ENCODE measurements at places on chromosomes 7 and 10. TPM values are rescaled to one million over a fixed set of nuclear protein-coding genes. Genes with fewer than 3 reads are reported as not detected.

DNA sequence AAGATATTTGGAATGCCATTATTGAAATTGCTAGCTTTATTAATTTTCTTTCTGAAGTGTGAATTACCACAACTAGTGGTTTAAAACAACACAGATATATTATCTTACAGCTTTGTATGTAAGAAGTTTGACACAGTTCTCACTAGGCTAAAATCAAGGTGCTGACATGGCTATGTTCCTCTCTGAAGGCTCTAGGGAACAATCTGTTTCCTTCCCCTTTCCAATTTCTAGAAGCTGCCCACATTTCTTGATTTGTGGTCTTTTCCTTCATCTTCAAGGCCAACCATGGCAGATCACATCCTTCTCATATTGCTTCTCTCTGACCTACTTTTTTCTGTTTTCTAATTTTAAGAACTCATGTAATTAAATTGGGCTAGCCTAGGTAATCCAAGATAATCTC, 43.3 kb upstream of the SLC26A3 start:
- no peaks in the 10 kb centered on the region for H3K4me1 ChIP-seq
- no peak for DNase-seq
- no peaks in the 10 kb centered on the region for H3K27me3 ChIP-seq
- H3K27ac ChIP-seq, result no peak overlapping the region
- H3K36me3 ChIP-seq, result no peaks in the 10 kb centered on the region

- H3K27me3 ChIP-seq, result no peaks in the 10 kb centered on the region
- no peaks in the 10 kb centered on the region for H3K4me1 ChIP-seq
- H3K27ac ChIP-seq, result peak overlapping the region; percentile 13
- no peak for DNase-seq
- no peaks in the 10 kb centered on the region for H3K36me3 ChIP-seq
Measured at GRCh38 chr10:24790073-24790472, 66.4 kb upstream of the ARHGAP21 start.

DNA sequence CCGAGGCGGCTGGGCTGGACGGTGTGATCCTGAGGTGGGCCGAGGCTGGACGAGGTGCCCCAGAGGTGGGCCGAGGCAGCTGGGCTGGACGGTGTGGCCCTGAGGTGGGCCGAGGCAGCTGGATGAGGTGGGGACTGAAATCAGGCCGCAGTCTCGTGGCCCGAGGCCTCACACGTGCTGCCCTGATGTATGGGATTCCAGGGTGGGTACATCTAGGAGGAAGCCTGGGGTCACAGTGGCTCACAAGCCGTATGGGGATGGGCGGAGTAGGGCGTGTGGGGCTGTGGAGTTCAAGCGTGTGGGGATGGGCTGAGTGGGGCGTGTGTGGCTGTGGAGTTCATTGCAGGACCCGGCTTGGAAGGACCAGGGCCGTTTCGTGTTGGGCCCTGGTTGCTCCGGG, 12.5 kb upstream of the NKX6-2 start:
- H3K36me3 ChIP-seq, result no peaks in the 10 kb centered on the region
- H3K27ac ChIP-seq, result no peak overlapping the region
- no peak for DNase-seq
- peaks cover under 1% of the 10 kb centered on the region for H3K27me3 ChIP-seq

- peaks cover 2% of the 10 kb centered on the region for H3K36me3 ChIP-seq
- H3K4me1 ChIP-seq, result peaks cover 47% of the 10 kb centered on the region
- peak; percentile 75 for DNase-seq
- peak overlapping the region; percentile 73 for H3K27ac ChIP-seq
- no peak overlapping the region for H3K4me3 ChIP-seq
- no peaks in the 10 kb centered on the region for H3K27me3 ChIP-seq
Measured at GRCh38 chr10:93420091-93420490, 62.0 kb downstream of the MYOF start.

DNA sequence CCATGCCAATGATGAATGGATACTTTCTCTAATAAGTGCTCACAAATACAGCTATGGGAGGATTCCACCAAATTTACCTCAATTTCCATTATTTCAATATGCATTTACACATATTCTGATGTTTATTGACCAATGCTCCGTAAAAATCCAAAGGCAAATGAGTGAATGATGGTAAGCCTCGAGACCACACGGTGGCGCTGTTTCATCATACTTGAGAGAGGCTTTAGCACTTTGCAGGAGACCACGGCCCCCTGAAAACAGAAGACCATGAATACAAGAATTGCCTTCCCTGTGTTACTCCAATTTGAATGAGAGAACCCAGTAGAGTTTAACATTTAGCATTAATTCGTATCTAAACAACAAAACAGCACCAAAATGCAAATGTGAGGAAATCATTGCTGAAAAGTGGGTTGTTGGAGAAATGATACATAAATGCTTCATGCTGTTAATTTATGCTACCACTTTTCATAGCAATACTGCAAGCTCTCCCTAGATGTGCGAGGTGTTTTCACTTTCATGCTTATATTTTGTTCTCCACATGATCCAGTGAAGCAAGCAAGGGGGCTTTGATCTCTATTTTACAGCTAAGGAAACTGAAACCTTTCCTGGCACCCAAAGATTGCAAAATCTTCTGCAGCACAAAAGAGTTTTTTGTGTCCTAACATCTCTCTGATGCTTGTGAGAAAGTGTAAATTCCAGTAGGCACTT, 35.4 kb downstream of the TRIL start:
- H3K4me3 ChIP-seq, result no peak overlapping the region
- H3K27me3 ChIP-seq, result no peaks in the 10 kb centered on the region
- DNase-seq, result peak; percentile 67
- H3K27ac ChIP-seq, result no peak overlapping the region
- no peaks in the 10 kb centered on the region for H3K4me1 ChIP-seq

DNA sequence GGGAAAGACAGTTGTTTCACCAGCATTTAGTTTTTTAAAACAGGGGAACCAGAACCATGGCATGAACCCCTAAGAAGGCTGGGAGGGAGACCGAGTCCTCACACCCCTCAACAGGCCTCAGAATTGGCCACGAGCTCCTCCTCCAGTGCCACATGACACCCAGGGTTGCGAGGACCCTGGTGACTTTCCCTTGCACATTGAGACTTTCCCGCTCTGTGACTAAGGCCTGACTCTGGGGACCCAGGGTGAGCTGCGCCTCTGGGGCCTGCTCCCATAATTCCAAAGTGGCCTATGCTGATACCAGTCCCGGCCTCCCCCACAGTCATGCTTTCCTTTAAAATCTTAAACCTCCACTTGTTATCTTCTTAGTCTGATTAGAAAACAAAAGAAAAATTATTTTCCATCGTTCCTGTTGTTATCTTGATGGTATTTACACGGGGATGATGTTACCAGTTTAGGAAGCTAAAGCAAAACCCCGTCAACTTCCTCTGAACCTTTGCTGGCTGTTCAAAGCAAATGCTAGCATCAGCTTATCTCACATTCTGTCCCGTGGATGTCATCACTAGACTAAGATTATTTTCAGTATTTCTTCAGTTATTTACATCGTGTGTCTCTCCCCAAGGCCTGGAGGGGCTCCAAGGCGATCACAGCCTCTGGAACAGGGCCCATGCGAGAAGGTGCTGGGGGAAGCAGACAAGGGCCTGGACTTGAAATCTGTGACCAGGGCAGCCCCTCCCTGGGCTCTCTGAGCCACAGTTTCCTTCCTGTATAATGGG, 42.1 kb downstream of the FAM53B start:
- peaks cover 19% of the 10 kb centered on the region for H3K36me3 ChIP-seq
- no peak overlapping the region for H3K4me3 ChIP-seq
- H3K27ac ChIP-seq, result peak overlapping the region; percentile 88
- peaks cover 78% of the 10 kb centered on the region for H3K4me1 ChIP-seq
- no peaks in the 10 kb centered on the region for H3K27me3 ChIP-seq

DNA sequence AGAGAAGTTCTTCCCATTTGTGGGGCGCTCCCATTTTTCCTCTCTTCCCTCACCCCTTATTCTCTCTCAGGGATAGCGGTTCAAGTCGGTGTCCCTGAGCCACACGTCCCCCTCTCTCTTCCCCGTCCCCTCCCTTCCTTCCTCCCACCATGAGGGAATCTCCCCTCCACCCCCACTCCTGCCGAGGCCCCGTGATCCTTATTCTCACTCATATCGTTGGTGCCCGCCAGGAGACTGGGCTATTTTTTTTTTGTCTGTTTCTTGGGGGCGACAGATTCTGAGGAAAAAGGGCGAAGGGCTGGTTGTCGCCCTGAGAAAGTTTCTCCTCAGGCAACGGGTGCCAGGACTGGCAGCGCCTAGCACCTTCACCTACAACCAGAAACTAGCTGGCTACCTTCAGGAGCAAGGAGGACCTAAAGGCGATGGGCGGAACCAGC, 723 bp downstream of the ZCWPW1 start:
- no peaks in the 10 kb centered on the region for H3K27me3 ChIP-seq
- H3K36me3 ChIP-seq, result peaks cover 3% of the 10 kb centered on the region
- H3K27ac ChIP-seq, result peak overlapping the region; percentile 99
- peaks cover 35% of the 10 kb centered on the region for H3K4me1 ChIP-seq

- no peak for DNase-seq
- no peaks in the 10 kb centered on the region for H3K27me3 ChIP-seq
- H3K27ac ChIP-seq, result peak overlapping the region; percentile 74
Measured at GRCh38 chr10:69472544-69472943, 21.3 kb downstream of the TSPAN15 start.

DNA sequence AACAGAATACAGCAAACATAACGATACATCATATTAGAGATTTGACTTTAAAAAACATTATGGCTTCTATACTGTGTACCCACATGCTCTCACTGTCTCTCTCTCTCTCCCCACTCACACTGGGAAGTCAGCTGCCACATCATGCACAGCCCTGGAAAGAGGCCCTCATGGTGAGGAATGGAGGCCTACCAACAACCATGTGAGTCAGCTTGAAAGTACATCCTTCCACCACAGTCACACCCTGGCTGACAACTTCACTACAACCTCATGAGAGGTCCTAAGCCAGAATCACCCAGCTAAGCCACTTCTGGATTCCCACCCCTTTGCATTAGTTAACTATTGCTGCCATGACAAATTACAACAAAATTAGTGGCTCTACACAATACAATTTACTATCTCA, 23.3 kb upstream of the GPR22 start:
- no peaks in the 10 kb centered on the region for H3K4me1 ChIP-seq
- DNase-seq, result no peak
- H3K4me3 ChIP-seq, result no peak overlapping the region
- H3K36me3 ChIP-seq, result no peaks in the 10 kb centered on the region

DNA sequence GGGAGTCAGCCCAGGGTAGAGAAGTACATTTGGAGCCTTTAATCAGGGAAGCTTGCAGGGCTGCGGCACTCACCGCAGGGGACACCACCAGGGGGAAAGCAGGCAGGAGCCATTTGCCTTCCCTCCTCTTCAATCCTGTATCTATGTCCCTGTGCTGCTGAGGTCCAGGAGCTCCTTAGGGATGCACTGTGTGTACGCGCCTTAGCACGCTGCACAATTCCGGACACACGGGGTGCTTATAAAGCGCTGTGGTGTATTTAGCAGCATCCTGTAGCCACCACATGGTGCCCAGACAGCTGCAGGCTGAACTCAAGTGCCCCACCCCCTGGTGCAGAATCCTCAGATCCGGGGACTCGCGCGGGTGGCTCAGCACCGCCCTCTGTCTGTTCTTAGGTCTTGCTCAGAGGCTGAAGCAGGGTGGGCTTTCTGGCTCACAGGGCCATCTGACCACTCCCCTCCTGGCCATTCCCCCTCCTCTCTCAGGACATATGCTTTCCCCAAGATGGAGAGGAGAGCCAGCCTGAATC, 421.4 kb downstream of the SDK1 start:
- no peaks in the 10 kb centered on the region for H3K27me3 ChIP-seq
- no peak overlapping the region for H3K27ac ChIP-seq
- no peak for DNase-seq
- H3K4me3 ChIP-seq, result no peak overlapping the region
- H3K4me1 ChIP-seq, result no peaks in the 10 kb centered on the region

- H3K27me3 ChIP-seq, result no peaks in the 10 kb centered on the region
- DNase-seq, result no peak
- H3K4me3 ChIP-seq, result no peak overlapping the region
- no peak overlapping the region for H3K27ac ChIP-seq
Measured at GRCh38 chr7:111409714-111410422, 152.4 kb downstream of the IMMP2L start.

DNA sequence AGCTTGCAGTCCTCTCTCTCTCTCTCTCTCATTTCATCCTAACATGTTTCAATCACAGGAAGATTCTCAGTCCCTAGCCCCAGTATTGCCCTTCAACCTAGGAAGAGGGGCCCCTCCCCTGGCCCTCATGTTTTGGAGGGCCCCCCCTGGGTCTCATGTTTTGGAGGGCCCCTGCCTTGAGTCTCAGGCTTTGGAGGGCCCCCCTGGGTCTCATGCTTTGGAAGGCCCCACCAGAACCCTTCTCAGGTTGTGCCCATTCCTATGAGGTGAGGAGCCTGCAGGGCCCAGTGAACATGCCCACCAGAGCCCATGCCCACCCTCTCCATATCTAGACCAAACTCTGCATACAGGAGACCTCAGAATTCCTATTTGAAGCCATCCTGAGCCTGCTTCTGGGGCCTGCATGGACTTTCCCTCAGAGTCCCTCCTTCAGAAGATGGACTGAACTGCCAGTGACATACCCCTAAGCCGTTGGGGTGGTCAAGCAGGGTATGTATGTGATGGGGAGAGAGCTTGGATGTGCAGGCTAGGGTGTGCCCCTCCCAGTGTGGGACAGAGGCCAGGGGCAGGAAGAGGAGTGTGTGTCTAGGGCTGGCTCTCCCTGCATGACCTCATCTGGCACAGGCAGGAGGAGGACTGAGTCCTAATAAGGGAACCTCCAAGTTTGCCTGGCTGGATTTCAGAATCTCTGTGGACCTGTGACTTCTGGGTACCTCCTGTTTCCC, 8.1 kb upstream of the VDAC2 start:
- H3K4me1 ChIP-seq, result peaks cover 22% of the 10 kb centered on the region
- peak overlapping the region; percentile 71 for H3K27ac ChIP-seq
- no peak overlapping the region for H3K4me3 ChIP-seq

DNA sequence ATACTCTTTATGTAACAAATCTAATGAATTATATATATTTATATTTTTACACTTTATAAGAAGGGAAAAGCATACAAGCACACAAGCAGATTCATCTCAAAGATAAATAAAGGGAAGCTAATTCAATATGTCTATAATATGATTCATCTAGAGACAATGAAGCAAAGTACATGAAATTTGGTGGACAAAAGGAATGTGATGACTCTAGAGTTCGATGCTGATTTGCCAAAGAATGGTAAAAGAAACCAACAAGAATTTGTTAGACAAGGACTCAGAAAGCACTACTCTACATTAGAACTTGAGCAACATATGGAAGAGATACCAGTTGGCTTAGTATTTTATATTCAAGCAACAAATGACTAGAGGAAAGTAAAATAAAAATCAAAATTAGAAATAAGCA, 536.5 kb upstream of the TEX47 start:
- H3K36me3 ChIP-seq, result no peaks in the 10 kb centered on the region
- H3K27ac ChIP-seq, result no peak overlapping the region
- H3K27me3 ChIP-seq, result no peaks in the 10 kb centered on the region
- no peak for DNase-seq
- H3K4me3 ChIP-seq, result no peak overlapping the region

- no peak for DNase-seq
- no peaks in the 10 kb centered on the region for H3K4me1 ChIP-seq
- no peak overlapping the region for H3K4me3 ChIP-seq
- no peaks in the 10 kb centered on the region for H3K36me3 ChIP-seq
Measured at GRCh38 chr7:114793155-114793845, 128.6 kb upstream of the MDFIC start.

TBXAS1 gene
- 3.7 TPM for total RNA-seq

DENND2A gene
- 10.8 TPM for total RNA-seq

PKD2L1 gene
- total RNA-seq, result not detected

AVPI1 gene
- 12.9 TPM for total RNA-seq

TRIM50 gene
- 0.22 TPM for total RNA-seq

SMARCD3 gene
- total RNA-seq, result 94.9 TPM

All from heart right ventricle (tissue), 16 donors.